Suprapubic skin (tissue), 4 donors: ENCODE measurements at places on chromosomes 4 and X. TPM values are rescaled to one million over a fixed set of nuclear protein-coding genes. Genes with fewer than 3 reads are reported as not detected.

DNA sequence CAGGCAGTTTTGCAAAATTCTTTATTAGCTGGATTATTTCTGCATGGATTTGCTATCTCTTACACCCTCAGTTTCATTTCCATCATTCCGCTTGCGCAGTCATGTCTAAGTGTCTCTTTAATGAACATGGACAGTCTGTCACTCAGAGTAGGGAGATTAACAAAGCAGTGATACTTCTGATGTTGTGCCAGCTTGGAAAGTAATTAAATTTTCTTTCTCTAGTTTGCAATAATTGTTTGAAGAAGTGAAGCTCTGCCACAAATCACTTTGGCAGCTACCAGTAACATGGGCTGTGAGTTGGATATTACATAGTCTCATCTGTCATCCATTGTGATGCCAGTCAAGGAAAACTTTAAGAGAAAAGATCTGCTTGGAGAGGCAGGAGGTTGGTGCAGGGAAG, 324.8 kb upstream of the NWD2 start:
- no peak for DNase-seq

GRCh38 chr4:105662935-105663675, 45.4 kb downstream of the INTS12 start:
- no peak for DNase-seq

GRCh38 chrX:47204970-47205369, 11.3 kb downstream of the UBA1 start:
- no peak for DNase-seq

GRCh38 chrX:47235691-47236103, 2.9 kb downstream of the USP11 start:
- no peak for DNase-seq

- DNase-seq, result no peak
Measured at GRCh38 chr4:163701916-163702315, 207.4 kb downstream of the TMA16 start.

DNA sequence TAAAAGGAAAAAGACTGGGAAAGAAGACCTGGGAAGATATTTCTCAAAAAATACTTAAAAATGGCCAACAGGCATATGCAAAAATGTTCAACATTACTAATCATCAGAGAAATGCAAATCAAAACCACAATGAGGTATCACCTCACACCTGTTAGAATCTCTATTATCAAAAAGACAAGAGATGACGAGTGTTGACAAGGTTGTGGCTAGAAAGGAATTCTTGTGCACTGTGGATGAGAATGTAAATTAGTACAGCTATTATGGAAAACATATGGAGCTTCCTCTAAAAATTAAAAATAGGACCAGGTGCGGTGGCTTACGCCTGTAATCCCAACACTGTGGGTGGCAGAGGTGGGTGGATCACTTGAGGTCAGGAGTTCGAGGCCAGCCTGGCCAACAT, 50.0 kb downstream of the C4orf46 start:
- DNase-seq, result no peak

DNA sequence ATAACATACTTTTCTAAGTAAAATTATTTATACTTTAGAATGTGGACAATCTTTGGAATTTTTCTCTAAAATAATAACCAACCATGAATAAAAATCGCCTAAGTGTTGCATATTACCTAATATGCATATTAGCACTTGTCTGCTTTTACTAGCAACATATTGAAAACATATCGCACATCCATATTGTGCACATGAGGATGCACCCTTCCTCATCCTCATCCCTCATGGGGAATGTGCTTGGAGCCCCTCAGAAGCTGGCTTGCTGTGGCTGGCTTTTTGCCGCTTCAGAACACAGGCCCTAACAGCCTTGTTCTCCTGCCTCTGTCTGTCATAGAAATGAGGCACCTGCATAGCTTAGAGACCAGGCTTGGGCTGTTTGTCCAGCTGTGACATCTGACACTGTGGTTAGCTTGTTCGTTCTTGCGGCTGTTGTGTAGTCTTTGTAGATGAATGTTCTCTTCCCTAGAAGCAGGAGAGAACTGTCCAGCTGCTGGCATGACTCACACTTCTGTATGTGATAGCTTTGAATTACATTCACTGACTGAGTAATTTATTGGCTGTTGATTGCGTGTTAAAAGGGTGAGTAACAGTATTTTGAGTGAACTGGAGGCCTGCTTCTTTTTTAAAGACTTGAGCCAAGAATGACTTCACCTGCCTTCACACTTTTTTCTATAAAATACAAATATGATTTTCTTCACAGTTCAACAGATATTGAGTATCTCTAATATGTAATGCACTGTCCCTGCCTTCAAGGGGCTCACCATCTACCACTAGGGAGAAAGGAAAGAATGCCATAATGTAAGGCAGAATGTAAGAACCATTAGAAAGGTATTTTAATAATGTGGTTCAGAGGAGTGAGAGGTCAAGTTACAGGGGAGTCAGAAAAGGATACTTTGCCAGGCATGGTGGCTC, 81.9 kb downstream of the HMGB2 start:
- DNase-seq, result no peak

GRCh38 chr4:8400632-8401325, 39.7 kb downstream of the ACOX3 start:
- DNase-seq, result no peak

DNA sequence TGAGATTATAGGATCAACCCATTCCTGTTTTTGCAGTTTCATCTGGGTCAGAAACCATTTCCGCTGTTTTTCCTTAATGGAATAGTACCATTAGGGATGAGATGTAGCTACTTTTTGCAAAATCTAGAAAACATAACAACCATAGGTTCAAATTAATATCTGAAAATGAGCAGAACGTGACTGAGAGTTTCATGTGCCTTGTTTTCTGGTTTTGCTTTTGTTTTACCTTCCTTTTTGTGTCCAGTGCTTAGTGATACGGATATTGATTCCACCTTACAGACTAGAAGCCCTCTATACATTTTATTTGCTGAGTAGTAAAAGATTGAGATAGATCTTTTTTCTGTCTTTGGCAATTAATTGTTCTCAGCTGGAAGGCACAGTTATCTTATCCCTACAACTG, 46.5 kb downstream of the SNX25 start:
- DNase-seq, result no peak

GRCh38 chrX:136780241-136780640, 491 bp downstream of the ARHGEF6 start:
- no peak for DNase-seq

DNA sequence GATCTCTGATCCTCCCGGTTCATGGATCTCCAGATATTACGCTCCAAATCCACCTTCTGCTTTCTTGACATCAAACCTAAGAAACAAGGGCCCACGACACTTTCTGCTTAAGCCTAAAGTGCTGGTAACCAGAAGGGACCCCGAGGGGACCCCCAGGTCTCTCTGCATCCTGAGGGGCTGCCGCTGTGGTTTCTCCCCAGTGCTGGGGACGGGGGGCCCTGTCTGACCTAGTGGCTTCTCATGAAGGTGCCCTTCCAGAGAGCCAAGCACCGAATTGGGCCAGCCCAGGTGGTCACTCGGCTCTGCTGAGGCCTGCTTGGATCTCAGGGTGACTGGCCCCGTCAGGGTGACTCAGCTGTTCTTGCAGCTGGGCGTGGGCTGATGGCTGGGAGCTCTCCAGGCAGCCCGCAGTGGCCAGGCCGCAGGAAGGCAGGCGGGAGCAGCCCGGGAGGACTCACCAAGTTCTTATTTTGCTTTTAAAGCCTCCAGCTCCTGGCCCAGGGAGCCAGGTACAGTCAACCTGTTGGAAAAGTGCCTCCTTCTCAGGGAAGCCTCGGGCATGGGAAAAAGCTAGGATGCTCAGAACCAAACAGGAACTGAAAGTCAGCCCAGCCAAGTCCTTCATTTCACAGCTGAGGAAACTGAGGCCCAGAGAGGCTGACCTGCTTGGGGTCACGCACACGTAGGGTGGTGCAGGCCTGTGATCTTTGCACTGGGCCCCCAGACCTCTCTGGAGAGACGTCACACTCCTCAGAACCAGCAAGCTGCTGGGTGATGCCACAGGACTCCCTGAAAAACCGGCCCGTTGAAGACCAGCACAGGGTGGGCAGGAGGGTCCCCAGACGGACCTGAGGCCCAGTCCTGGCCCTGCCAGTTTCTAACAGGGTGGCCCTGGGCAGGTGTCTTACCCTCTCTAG, 16.7 kb downstream of the BLOC1S4 start:
- DNase-seq, result no peak

DNA sequence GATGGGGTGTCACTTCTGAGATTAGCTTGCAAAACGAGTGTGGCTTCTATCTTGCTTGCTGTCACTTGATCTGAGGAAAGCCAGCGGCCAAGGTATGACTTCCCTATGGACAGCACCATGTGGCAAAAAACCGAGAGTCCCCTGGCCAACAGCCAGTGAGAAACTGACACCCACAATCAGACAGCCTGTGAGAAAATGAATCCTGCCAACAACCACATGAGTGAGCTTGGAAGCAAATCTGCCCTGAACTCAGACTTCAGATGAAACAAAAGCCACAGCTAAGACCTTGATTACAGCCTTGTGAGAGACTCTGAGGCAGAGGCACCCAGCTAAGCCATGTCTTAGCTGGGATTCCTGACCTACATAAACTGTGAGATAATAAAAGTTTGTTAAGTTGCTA, 45.5 kb downstream of the PPP1R2C start:
- DNase-seq, result no peak

DNA sequence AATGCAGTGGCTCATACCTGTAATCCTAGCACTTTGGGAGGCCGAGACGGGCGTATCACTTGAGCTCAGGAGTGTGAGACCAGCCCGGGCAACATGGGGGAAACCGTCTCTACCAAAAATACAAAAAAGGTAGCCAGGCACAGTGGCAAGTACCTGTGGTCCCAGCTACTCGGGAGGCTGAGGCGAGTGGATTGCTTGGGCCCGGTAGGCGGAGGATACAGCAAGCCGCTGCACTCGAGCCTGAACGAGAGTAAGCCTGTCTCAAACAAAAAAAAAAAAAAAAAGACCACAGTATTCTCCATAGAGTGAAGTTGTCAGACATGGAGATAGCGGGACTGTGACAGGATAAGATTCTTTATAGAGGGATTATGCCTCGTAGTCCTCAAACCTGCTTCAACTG, 76.1 kb upstream of the SH3RF1 start:
- DNase-seq, result no peak

- no peak for DNase-seq
Measured at GRCh38 chr4:24226667-24227066, 336.8 kb upstream of the PPARGC1A start.

DNA sequence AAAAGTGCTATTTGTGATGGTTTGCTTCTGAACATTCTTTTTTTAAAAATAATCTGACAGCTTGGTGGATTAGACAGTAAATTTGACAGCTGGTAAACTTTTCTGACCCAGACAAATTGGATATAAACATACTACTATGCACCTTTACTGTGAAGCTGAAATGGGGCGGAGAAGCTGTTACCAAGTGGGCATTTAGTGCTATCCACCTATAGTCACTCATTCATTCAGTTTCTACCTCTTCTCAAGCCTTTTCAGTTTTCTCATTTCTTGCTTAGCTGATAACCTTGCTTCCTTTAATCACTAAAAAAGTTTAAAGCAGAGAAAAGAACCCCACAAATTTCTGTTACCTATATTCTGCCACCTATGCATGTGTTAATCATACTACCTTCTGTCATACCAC, 5.2 kb downstream of the RPS3A start:
- no peak for DNase-seq

- DNase-seq, result no peak
Measured at GRCh38 chrX:78029663-78030062, 60.2 kb upstream of the PGAM4 start.

DNA sequence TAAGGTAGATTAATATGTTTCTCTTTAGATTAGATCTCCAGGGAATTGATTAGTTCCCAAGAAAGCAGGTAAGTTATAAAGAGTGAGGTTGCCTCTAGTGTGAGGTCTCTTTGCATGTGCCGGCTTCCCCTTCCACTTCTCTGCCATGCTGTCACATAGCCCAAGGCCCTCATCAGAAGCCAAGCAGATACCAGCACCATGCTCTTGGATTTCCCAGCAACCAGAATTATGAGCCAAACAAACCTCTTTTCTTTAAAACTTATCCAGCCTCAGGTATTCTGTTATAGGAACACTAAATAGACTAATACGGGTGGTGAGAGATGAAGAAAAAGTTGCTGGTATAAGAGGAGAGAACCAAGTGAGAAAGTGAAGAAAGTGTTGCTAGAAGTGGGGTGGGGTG, 15.1 kb downstream of the ANKRD50 start:
- no peak for DNase-seq

DNA sequence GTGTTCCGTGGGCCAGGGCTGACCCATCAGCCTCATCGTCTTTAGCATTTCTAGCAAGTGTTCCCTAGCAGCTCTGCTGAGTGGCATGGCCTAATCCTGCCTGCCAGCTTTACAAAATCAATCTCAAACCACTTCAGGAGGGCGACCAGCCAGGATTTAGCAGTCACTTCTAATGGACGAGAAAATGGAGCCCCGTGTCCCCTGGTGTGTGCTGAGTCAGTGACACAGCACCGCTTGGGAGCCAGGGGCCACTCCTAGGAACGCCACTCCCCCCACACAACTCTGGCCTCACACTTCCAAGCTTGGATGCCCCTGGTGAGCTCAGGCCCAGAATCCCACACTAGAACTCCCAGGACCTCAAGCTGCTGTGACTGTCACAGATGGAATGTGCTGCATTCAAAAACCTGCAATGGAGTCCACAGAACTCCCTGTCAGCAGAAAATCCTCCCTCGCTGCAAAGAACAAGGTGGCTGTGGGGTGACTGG, 311.2 kb upstream of the GATB start:
- DNase-seq, result no peak

- peak; percentile 92 for DNase-seq
Measured at GRCh38 chr4:83010522-83011318, at the start of gene LIN54. TSS of gene LIN54 (minus strand) at chr4:83010823. CDS start at chr4:82984844, 25,979 bp downstream.

GRCh38 chr4:548976-549375, 27.1 kb downstream of the TMEM271 start:
- no peak for DNase-seq

DNA sequence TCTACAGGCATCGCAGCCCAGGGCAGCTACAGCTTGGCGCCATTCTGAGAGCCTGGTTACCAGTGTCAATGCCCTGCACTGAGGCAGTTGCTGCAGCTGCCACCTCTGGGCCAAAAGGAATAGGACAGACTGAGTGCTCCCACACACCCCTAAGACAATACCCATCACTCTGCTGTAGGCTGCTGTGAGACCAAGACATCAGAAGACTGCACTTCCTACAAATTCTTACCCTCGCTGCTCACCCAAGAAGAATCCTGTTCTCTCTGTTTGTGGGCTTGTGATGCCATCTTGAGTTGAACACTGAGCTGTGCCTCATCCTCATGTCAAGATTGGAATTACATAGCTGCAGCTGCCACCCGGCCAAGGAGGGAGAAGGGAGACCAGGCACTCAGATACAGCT, 1847.0 kb upstream of the PCDH10 start:
- DNase-seq, result no peak

SPARCL1 gene
- total RNA-seq, result 62.3 TPM

TMEM271 gene
- total RNA-seq, result 8.7 TPM

MAGED4 gene
- 0.23 TPM for total RNA-seq

ZCCHC4 gene
- 7.2 TPM for total RNA-seq

CLDN22 gene
- not detected for total RNA-seq

S100P gene
- total RNA-seq, result 11.2 TPM

NONO gene
- total RNA-seq, result 216 TPM

GAGE2A gene
- not detected for total RNA-seq

MAP3K15 gene
- total RNA-seq, result not detected

C4orf50 gene
- not detected for total RNA-seq

IL1RAPL1 gene
- total RNA-seq, result 0.13 TPM
